ENCODE measurements at places on chromosomes 1 and 21.

DNA sequence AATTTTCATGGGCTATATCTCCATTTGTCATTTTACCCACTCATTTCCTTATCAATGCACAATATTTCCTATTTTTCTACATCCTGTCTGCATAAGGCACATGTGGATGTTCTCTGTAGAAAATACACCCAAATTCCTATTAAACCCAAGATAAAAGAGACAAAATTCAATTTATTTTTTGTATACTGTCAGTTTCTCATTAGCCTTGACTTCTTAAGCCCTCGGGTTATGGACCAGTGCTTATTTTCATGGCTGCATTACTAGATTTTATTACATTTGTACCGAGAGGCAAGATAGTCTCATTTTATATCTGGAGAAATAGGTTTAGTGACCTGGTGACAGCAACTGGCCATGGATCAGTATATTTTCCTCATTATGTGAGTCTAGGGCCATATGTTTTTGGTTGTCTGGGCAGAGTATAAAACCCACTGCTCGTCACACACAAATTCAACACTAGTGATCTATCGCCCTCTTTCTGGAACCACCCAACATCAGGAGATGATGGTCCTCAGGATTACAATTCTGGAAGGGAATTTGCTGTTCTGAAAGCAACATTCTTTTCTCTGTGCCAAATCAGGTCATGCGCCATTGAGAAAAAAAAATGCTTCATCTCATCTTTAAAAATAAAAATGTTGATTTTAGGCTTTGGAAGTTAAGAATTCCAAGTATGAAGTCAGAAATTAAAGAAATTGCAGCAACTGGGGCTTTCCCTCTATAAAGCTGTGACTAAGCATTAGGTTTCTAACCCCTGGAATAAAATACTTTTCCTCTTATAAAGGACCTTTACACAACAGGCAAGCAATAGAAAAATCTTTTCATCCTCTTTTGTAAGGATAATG, 81.4 kb downstream of the ASTN1 start:
- no peak for DNase-seq

DNA sequence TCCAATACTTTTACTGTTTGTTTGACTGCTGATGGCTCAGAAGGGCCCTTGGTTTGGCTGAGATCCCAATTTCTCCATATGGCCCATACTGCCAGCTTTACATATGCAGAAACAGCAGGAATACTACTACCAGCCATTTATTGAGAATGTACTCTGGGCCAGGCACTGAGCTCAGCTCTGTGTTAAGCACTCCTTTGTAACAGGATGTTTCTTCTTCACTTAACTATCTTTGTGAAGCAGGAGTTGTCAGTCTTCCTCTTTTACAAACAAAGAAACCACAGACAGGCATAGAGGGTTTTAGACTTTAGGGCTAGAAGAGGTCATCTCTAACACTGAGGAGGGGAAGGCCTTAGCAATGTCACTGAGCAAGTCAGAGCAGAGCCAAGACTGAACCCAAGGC, 8.3 kb downstream of the HMGCL start:
- DNase-seq, result no peak

- no peak for DNase-seq
These were observed 71.4 kb upstream of the KCNJ6 start for GRCh38 chr21:37987668-37988067.

DNA sequence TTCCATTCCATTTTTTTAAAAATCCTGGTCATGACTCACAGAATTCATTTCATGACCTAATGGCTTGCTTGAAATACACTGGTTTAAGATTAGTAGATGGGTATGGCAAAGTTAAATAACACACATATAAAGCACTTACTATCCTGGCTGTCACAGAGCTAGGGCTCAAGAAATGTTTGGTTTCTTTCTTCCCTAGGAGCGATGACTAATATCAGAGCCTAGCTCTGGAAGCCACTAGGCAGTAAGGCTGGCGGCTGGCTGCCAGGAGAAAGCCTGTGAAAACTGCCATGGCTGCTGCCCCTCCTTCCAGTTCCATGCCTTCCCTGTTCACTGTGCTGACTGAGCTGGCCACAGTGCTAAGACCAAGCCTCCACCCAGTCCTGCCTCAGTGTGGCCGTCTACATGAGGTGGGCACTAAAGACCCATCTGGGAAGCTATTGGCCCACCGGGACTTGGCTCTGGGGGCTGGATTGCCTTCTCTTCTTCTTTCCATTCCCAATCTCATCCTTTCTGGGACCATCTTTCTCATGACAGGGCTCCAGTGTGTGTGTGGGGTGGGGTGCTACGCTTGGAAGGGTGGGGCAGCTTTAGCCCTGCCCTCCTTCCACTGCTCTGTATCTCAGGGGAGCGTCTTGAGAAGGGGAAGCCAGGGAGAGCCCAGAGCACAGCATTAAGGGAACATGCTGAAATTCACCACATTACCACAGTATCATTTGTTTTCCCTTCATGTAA, 10.8 kb upstream of the ASCL5 start:
- no peak for DNase-seq

- no peak for DNase-seq
These were observed 980 bp upstream of the METTL18 start for GRCh38 chr1:169795687-169796086.

DNA sequence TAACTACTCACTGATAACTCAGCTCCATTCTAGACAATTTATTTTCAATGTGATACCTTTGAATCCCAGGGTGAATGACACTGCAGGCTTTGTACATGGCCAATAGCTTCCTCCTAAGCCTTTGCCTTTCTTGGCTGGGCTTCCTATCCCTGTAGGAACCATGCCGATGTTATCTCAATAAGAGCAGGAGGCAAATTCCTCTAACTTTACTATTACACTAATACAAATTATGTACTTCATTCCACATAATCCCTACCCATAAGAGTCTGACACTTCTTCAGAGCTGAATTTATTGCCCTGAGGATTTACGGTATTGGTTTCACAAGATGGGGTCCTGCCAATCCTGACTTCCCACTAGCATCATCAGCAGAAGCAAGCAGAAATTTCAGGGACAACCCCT, 14.0 kb downstream of the TGFBR3 start:
- DNase-seq, result no peak

DNA sequence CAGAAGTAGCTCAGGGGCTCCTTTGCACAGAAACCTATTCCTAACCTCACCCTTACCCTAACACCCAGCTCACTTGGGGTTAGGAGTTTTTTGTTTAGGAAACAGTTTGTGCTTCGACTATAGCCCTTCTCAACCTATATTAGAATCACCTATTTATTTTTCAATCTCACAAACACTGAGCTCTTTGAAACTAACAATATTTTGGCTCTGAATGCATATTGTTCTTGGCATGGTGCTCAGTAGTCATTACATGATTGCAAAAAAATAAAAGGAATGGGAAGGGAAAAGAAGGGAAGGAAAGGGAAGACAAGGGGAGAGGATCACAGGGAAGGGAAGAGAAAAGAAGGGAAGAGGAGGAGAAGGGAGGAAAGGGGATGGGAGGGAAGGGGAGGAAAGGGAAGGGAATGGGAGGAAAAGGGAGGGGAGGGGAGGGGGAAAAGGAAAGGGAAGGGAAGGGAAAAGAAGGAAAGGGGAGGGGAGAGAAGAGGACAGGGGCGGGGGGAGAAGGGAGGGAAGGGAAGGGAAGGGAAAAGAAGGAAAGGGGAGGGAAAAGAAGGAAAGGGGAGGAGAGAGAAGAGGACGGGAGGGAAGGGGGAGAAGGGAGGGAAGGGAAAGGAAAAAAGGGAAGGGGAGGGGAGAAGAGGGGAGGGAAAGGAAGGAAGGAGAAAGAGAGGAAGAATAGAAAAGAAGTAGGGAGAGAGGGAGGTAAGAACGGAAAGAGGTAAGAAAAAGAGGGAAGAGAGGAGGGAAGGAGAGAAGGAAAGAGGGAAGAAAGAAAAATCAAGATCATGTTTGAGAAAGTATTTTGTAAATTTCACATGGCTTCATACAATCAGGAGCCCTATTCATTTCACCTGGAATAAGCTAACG, 484.1 kb upstream of the NFIA start:
- no peak for DNase-seq

DNA sequence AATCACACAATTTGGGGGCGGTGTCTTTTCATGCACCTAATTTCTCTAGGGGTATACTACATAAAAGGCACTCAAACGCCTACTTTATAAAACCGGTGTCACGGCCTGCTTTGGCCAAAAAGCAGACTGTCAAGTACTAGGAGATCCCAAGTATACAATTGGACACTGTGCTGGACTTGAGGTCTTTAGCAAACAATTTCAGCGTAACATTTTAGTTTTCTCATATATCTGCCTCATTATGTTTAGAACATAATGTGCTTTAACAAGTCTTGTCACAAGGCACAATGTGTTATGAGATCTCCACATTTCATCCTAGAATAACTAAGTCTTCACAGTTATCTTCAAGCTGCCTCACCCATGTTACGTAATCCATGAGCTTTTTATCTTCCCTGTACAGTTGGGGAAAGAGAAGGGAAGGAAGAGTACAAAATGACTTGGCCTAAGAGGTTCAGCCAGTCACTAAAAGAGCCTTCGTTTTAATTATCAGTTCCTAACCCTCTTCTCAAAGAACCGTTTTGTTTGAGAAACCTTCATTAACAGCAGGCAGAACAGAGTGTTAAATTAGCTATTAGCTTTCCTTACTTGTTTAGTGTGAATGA, 1.7 kb downstream of the SSX2IP start:
- no peak for DNase-seq

DNA sequence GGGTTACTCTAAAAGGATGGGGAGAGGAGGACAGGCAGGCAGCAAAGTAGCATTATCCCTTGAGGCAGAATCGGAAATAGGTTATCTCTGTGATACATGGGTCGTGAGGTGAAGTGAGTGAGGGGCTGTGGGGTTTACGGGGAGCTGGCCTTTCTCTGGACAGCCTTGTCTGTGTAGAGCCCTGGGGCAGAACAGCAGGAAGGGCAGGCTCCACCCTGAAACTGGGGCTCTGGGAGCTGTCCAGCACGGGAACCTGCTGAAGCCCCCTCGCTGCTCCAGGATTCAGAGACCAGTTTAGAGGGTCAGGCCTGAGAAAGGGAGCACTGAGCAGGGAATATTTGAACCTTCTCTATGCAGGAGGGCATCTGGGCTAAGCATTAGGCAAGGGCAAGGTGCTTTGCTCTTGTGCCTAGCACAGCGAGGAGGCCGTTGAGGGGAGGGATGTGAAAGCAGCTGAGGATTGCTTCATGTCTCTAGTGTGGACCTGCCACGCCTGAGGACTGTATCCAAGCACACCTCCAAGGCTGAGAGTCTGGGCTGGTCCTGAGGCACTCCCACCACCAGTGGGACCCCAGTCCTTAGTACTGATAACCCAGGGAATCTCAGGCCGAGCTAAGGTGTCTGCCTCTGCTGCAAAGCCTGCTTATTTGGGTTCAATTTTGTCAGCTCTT, 55.8 kb downstream of the NAV1 start:
- DNase-seq, result no peak

DNA sequence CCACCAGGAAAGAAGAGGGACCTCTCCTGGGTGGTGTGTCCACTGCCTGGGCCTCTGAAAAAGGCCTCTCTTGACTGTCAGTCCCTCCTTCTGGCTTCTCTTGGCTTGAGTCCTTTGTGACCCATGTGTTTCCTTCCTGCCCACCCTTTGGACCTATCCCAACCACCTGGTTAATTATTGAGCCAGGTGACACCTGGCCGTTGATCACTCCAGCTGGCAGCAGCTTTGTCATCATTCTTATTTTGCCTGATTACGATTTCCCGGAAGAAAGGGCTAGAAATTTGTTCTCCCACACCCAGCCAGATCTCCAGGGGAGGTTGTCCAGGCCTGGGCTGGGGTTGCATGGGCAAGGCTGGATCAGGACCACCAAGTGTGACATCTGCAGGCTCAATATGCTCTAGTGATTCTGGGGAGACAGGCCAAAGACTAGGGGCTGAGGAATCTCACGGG, 24.8 kb downstream of the CSF1 start:
- DNase-seq, result no peak

DNA sequence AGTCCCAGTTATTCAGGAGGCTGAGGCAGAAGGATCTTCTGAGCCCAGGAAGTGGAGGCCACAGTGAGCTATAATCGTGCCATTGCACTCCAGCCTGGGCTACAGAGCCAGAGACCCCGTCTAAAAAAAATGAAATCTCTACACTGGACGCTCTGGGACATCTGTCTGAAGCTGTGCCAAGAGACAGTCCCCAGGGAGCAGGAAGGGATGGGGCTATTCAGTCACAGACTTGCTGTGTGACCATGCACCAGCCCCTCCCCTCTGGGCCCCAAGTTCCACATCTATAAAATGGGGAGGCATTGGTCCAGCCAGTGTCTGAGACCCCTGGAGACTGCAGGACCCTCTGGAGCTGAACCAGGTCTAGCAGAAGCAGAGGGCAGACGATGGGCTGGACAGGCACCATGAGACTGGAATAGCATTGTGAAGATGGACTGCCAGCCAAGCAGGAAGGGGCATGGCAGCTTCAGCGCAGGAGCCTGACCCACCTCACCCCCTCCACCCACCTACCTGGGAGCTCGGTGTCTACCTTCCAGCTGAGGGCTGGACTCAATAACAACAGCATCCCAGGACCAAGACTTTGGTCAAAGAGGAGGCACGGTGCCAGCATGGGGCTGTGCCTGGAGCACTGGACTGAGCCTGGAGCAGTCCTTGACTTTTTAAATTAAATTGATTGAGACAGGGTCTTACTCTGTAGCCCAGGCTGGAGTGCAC, 1.4 kb downstream of the TMEM54 start:
- DNase-seq, result no peak

DNA sequence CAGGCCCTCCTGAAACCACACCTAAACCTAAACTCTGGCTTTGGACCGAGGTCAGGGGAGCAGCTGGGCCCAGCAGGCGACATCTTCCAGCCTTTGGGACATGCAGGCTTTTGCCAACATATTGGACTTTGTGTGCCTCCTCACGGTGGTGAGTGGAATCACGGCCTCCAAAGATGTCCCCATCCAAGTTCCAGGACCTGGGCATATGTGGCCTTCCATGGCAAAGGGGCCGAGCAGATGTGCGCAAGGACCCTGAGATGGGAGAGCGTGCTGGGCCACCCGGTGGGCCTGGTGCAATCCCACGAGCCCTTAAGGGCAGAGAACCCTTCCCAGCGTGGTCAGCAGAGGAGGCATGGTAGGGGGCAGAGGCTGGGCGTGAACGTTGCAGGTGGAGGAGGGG, 160.8 kb upstream of the C1orf174 start:
- DNase-seq, result no peak

- DNase-seq, result no peak
These were observed 42.5 kb downstream of the ACBD3 start for GRCh38 chr1:226144045-226144444.

DNA sequence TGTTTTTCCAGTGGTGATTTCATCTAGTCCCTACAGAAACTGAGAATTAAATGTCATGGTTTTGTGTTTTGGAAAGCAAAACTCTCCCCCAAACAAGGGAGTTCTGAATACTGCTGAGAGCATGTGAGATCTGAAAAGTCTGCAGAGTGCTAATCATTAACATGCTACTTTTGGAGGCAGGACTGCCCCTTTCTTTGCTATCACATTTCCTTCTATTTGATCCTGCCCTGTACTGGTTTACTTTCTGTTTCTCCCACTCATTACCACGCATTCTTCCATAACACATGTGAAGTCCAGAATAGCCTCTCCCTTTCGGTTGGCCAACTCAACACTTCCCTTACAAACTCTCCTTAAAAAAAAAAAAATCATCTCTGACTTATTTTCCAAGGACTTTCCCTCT, 63.6 kb downstream of the GADD45A start:
- no peak for DNase-seq

All from stimulated activated CD4-positive, alpha-beta T cell treated with anti-CD3 and anti-CD28 coated beads, Interleukin-1b, Interleukin-23, amount 100 ng/mL, for 4 hours (primary cell).